DMS53 (cell line): ENCODE measurements at places on chromosomes 3 and 15.

DNA sequence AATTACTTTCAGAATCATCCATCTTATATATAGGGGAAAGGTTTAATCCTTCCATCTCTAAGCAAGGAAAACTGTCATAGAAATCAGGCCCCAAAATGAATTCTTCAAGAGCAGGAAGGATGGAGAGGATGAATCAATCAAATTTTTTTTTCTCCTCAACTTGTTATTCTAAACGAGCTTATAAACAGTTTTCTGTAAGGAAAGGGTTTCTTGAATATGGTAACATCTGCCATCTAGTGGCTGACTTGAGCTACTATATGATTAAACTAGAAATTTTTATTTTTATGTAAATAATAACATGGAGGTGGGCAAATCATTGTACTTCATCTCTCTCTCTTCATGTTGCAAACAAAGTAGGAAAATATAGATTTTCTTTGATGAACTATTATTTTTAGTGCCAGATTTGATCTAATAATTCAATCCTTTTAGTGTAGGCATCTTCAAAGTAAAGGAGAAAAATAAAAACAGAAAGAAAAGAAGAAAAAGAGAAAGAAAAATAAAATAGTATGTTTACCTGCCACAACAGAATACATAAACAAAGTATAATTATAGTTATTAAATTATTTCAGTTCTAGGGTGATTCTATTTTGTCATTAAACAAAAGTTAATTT, 146.6 kb downstream of the SERPINI1 start:
- DNase-seq, result peak; percentile 73

DNA sequence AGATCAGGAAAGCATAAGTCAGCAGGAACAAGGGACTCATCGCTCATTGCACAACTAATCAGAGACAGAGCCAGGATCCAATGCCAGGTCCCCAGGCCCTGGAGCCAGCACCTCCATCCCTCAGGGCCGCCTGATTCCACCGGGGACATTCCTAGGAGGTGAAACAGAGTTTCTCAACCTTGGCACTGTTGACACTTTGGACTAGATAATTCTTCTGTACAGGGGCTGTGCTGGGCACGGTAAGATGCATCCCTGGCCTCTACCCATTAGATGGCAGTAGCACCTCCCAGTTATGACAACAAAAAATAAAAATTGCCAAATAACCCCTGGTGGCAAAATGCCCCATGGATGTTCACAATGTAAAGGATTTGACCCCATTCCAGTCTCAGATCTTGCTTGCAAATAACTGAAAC, 127.7 kb downstream of the MTHFS start:
- DNase-seq, result peak; percentile 9

DNA sequence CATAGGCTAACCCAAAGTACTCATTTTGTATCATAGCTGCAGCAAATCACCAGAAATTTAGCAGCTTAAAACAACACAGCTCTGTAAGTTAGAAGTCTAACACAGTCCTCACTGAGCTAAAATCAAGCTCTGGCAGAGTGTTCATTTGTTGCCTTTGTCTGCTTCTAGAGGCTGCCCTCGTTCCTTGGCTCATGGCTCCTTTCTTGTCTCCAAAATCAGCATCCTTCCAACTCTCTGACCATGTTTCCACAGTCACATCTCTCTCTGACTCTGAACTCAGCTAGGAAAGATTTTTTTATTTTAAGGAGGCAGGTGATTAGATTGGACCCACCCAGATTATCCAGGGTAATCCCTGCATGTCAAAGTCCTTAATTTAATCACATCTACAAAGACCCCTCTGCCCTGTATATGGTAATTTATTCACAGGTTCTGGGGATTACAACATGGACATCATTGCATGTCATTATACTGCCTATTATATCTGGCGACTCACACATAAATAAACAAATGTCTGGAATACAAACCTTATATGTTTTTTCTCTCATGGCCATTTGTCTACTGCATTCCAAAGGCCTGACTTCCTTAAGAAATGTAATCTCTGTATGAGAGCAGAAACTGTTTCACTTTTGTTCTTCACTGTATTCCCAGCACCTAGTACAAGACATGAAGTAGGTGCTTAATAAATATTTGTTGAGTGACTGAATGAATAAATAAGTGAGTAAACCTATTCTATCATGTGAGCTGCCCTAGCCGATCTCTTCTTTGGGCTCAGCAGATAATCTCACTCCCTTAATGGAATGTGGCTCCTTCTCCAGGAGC, 15.1 kb upstream of the UACA start:
- peak; percentile 27 for DNase-seq

DNA sequence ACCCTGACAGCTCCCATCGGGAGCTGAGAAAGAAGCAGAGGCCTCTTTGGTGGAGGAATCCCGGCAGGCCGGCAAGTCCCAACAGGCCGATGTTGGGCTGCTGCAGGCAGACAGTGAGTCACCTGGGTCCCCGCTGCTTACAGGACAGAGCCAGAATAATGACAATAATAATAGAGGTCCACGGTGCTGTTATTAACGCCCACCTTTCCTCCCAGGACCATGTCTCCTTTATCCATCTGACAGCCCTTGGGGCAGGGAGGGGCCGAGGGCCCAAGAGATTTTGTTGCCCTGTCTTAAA, 29.3 kb upstream of the MAGEF1 start:
- no peak for DNase-seq

- peak; percentile 33 for DNase-seq
Observed at GRCh38 chr15:37133602-37134001, 33.3 kb upstream of the MEIS2 start.

DNA sequence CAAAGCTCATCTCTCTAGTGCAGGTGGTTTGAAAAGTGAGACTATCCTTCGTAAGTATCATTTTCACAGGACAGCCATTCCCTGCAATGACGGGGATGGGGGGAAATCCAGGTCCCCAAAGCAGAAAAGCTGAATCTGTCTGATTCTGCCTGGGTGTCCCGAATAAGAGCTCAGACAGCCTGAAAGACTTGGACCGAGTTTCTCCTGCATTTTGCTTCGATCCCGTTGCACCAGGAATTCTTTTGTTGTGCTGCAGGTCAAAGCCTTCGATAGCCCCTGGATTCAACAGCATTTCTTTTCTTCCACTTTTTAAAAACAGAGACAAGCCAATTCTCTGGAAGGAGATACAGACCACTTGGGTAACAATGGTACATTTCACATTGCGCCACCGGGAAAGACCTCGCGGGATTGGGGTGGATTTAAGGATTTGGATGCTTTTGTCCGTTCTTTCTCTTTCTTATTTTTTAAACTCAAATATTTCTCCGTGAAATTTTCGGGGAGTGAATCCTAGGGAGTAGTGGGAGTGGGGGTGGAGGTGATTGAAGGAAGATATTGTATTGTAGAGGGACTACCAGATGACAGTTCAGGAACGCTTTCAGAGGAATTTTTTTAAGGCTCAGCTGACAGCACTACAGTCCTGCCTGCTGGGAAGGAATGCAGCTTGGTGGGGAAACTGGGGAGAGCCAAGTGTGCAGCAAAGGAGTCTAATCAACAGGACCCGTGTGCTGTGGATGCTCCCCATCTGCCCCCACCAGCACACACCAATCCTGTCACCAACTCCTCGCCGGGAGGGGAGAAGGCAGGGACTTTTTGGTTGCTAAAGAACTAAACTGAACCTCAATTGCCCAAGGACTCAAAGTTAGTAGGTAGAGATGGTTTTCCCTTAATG, 2.6 kb downstream of the SLITRK3 start:
- DNase-seq, result no peak

- peak; percentile 51 for DNase-seq
Observed at GRCh38 chr15:80739919-80740318, 39.3 kb upstream of the CEMIP start.

GRCh38 chr3:157077565-157077991, 82.4 kb downstream of the CCNL1 start:
- DNase-seq, result no peak

- no peak for DNase-seq
Observed at GRCh38 chr15:77167406-77167805, 96.5 kb upstream of the TSPAN3 start.
